ENCODE measurements at places on chromosomes 6 and 20.
A peak's percentile ranks its signal among the peaks of the same experiment; 100 is the strongest.

- DNase-seq = peak; percentile 3
Measured at GRCh38 chr6:170083236-170084051, 207.4 kb downstream of the DLL1 start.

- DNase-seq = no peak
Measured at GRCh38 chr6:11876934-11877433, 98.4 kb upstream of the ADTRP start.

GRCh38 chr6:159894991-159895390 is 4.2 kb downstream of the MAS1 start:
- no peak for DNase-seq

GRCh38 chr6:112931832-112932231 is 584.7 kb downstream of the RFPL4B start:
- no peak for DNase-seq

DNA sequence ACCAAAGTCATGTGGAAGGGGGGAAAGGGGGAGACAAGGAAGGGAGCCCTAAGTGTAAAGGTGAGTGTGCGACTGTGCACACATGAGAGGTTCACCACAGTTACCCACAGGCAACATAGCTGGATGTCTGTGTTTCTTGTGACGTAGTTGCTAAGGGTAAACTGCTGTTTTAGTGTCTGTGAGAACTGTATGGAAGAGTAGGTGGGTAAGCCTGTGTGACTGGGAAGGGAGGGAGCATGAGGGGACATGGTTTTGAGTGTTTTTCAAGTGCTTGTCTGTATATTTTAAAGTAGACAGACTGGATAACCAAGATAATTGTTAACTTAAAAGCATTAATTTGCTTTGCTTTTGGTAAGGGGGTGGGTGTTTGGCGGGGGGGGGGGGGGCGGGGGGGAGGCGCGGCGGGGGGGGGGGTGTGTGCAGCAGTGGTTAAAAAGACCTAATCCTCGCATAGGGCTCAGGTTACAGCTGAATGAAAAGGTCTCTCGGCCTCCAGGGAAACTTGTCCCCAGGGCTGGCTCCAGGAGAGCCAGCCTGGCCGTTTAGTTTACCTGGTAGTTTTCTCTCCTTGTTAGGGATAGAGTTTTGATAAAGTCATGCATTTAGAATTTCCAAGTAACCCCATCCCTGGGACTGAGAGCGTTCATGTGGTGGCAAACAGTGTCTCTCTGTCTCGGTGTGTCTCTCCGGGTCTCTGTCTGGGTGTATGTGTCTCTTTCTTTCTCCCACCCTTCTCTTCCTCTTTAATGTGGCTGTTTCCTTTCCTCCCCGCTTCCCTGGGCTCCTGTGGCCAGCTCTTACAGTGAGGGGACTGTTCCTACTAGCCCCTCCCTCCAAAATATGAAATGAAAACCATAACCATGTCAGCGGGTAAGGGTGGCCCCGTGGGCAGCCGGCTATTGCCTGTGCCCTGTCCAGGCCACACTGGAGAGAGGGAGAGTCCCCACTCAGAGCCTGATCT is 3.4 kb downstream of the SCUBE3 start:
- no peak for DNase-seq
